ENCODE measurements at places on chromosomes 13 and 19.

DNA sequence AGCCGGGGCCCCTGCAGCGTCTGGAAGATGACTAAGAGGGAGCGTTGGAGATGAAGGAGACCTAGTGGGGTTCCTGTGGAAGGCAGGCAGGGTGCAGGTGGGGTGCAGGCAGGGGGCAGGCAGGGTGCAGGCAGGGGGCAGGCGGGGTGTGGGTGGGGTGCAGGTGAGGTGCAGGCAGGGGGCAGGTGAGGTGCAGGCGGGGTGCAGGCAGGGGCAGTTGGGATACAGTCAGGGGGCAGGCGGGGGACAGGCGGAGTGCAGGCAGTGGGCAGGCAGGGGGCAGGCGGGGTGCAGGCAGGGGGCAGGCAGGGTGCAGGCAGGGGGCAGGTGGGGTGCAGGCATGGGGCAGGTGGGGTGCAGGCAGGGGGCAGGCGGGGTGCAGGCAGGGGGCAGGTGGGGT, 142.8 kb downstream of the SOX1 start:
- DNase-seq = no peak

GRCh38 chr13:79466872-79467271, 14.1 kb upstream of the NDFIP2 start:
- no peak for DNase-seq

DNA sequence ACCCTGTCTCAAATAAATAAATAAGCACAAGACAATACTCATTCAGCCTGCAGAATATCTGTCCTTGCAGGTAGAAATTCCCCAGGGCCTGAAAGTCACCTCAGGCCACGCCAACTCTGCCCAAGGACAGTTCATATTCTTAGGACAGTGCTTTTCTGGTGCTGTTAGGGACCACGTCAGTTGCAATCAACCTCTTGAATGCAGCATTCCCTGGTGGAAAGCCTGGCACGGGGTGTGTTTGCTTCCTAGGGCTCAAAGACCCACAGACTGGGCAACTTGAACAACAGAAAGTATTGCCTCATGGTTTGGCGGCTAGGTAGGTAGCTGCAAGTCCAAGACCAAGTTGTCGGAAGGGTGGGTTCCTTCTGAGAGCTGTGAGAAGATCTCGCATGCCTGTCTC, 160.3 kb downstream of the KCTD15 start:
- DNase-seq = no peak

- DNase-seq = no peak
Observed at GRCh38 chr19:3978145-3978544, 7.1 kb downstream of the EEF2 start.

DNA sequence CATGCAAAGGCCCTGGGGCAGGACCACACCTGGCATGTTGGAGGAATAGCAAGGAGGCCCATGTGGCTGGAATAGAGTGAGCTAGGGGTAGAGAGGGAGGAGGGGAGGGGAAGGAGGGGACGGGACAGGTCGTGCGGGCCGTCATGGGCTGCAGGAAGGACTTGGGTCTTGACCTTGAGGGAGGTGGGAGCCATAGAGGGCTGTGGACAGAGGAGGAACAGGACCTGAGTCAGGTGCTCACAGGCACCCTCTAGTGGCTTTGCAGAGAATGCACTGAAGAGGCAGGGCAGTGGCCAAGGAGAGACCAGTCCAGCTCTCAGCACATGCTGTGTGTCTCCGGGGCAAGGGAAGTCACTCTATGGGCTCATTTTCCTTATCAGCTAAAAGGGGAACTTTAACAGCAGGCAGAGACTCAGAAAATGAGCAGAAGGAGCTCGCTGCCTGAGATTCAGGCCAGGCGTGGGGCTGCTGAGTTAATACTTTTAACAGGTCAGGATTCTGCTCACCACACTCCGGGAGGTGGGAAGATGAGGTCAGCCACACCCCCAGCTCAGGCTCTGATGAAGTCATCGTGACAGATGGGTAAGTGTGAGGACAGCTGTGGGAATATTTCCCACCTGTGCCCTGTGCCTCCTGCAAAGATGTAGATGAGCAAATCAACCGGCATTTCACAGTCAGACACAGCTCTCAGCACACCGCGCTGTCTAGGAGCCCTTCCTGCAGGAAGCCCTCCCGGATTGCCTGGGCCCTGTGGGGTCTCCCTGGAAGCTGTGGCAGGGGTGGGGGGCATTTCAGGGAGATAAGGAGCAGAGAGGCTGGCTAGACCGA, 6.0 kb upstream of the TNFAIP8L1 start:
- DNase-seq = peak; percentile 68

DNA sequence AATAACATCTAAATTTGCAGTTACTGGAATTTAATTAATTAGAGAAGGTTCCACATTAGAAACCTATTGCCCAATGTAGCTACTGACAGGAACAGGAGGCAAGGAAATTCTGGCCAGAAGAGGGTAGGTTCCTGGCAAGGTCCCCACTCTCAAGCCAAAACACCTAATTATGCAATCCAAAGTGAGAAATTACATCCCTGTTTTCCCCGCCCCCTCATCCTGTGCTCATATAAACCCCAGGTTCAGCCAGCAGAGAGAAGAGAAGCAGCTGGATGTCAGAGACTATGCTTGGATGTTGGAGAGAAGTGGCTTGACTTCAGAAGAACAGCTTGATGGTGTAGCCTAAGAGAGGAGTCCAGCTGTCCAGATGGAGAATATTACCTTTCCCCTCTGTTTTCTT, 951.3 kb upstream of the PRR20A start:
- no peak for DNase-seq

GRCh38 chr19:29887442-29887855, 54.6 kb upstream of the URI1 start:
- peak; percentile 51 for DNase-seq

DNA sequence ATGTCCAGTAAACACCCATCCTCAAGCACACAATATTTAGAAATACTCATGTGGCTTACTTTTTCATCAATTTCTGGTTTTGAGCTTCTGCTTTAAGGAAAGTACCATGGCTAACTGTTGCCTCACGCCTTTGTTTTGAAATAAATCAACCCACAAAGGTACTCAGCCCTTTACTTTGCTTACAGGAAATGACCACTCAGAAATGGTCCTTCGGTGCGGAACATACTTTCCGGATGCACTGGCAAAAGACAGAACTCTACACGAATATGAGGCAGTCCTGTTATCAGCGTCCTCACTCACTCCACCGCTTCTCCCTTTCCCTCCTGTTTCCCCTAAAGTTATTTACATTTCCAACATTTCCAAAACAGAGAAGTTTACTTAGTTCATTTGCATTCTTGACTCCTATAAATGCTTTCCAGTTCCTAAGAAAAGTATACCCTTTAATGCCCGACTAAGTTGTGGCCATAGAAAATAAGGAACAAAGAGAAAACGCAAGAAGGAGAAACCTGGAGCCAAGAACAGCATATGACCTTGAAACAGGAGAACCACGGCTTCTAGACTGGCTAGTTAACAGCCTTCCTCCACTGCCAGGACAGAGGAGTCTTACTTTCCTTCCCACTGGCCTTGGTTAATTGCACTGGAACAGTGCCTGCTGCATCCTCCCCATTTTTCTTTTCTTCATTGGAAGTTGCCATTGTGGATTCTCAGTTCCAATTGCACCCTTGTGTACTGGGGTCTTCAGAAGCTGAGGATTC, 10.6 kb downstream of the FPR2 start:
- no peak for DNase-seq

- no peak for DNase-seq
Observed at GRCh38 chr19:15869109-15869555, 28.7 kb downstream of the CYP4F2 start.

DNA sequence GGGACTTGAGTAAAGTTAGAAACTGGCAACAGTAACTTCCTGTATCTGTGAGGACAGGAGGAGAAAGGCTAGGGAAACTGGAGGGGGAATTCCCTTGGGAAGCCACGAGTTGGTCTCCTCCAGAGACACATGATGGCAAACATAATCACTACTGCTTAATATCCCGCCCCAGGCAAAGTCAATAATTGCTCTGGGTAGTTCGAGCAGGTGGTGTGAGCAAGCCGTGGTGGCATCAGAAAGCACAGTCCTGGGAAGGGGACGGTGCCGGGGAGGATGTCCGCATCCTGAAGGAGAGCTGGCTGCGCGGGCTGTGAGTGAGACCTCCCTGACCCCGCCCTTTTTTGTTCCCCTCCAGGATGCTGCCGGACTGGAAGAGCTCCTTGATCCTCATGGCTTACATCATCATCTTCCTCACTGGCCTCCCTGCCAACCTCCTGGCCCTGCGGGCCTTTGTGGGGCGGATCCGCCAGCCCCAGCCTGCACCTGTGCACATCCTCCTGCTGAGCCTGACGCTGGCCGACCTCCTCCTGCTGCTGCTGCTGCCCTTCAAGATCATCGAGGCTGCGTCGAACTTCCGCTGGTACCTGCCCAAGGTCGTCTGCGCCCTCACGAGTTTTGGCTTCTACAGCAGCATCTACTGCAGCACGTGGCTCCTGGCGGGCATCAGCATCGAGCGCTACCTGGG, 1.4 kb downstream of the FFAR2 start:
- DNase-seq = peak; percentile 66

- no peak for DNase-seq
Observed at GRCh38 chr19:27889156-27889555, 1323.8 kb downstream of the UQCRFS1 start.

DNA sequence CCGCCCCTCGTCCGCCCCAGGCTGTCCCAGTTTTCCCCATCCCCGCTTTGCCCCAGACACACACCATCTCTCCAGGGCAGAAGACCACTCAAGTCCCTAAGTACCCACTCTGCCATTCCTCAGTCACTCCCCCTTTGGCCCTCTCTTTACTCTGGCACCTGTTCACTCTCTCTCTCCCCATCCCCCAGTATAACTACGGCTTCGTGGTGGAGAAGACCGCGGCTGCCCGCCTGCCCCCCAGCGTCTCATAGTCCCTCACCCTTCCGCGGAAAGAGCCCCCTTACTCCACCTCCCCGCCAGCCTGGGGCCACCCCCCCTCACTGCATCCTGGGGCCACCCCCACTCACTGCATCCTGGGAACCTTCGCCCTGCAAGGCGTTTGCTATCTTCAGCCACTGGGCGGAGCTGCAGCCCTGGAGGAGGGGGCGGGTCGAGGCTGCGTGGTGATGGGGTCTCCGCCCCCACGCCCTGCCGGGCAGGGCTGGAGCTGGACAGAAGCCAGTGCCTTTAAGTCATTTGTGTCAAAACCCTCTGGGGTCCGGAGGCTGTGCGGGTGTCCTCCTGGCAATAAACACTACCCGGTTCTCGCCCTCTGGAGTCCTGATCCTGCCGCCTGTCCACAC, 5.0 kb downstream of the MVB12A start:
- peak; percentile 81 for DNase-seq

- peak; percentile 33 for DNase-seq
Observed at GRCh38 chr13:41916173-41916954, 44.5 kb downstream of the VWA8 start.

DNA sequence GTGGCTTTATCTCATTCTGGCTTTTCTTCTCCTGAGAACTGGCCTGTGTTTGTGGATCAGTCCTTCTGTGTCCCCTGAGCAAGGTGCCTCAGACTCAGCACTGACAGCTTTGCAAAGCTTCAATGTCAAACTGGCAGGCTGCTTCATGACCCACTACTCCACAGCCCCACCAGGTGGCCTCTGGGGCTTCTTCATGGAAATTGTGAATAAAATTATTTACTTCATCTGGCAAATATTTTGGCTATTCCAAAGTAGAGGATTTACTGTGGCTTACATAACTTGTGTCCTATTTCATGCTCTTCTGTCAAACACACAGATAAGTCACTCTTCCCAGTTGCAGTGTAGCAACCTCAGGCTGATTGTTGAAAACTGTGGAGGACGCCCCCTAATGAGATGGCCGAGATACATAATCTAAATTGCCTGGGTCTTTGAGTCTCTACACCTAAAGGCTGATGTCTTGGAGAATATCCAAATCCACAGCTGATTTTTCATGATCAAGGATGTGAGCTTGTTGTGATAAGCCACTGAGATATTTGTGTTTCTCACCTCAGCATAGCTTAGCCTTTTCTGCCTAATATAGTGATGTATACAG, 721.9 kb upstream of the SLC10A2 start:
- peak; percentile 25 for DNase-seq
